Activated naive CD4-positive, alpha-beta T cell (primary cell): ENCODE measurements at places on chromosomes 13 and 19.
A peak's percentile ranks its signal among the peaks of the same experiment; 100 is the strongest.

DNA sequence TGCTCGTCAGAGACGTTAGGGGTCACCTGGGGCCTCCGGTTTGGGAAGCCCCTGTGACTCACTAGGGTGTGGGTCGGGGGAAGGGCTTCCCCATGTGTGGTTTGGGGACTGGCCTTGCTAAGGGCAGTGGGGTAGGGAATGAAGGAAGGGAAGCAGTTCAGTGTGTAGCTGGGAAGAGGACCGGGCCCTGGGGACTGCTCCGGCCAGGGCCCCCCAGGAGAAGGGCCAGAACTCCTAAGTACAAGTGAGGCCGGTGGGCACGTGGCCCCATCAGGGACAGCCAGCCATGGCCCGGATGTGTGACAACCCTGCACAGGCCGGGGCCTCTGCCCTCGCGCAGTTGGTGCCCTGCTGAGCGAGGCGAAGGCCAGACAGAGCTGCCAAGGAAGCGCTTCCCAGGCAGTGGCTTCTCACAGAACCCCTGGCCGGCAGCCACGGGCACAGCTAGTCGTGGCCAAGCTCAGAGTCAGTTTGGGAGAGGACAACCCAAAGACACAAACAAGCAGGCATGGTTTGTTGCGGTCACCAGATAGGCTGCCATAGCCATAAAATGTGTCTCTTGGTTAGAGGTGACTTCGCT is 25.7 kb downstream of the TEX29 start:
- no peak for DNase-seq

GRCh38 chr13:36445891-36446351 is 13.6 kb downstream of the CCNA1 start:
- no peak for DNase-seq

- no peak for DNase-seq
Measured at GRCh38 chr19:54532528-54532927, 29.9 kb downstream of the LAIR2 start.

GRCh38 chr13:81929988-81930387 is 1589.1 kb upstream of the SPRY2 start:
- DNase-seq: no peak

GRCh38 chr13:32035716-32036115 is 4.1 kb downstream of the FRY start:
- no peak for DNase-seq

DNA sequence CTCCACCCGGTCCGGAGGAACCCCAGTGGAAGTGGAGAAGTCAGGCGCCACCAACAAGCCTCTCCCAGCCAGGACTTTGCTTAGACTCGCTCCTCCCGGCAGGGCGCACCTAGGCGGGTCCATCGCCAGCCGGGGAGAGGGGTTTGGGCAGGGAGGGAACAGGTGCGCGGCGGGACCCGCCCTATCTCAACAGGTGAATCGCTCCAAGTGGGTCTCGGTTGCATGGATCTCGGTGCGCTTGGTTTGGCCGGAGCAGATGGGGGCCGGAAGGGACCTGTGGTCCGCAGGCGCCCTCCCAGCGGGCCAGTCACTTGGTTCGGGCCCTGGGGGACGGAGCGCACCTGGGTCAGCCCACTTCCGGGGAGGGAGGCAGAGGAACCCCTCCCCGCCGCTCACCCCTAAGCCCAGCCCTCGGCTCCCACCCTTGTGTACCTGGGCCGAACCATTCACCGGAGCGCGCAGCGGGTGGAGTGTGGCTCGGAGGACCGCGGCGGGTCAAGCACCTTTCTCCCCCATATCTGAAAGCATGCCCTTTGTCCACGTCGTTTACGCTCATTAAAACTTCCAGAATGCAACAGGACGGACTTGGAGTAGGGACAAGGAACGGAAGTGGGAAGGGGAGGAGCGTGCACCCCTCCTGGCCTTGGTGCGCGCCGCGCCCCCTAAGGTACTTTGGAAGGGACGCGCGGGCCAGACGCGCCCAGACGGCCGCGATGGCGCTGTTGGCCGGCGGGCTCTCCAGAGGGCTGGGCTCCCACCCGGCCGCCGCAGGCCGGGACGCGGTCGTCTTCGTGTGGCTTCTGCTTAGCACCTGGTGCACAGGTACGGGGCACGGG is at the start of gene LSR:
LSR (plus strand) TSS at position 693 of the 836 bp plus-strand sequence; CDS start at position 714, 21 bp downstream.
- peak; percentile 61 for DNase-seq

- DNase-seq: no peak
Measured at GRCh38 chr19:30549151-30549550, 177.0 kb downstream of the ZNF536 start.

DNA sequence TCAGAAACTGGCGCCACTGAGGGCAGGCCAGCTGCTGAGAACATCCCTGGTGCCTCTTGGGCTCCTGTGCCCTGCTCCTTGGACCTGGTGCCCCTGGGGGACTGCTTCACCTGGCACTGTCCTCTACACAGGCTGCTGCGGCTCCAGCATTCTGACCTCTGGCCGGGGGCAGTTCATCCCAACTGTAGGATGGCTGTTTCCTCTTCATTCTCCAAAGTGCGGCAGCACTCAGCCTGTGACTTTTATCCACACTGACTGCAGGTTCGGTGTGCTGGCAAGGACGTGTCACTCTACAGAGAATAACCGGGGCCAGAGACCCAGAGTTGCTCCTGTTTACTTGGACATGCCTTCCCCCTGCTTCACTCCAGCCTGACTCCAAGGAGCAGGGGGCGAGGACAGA is 7.6 kb upstream of the ANKRD10 start:
- DNase-seq: no peak

- DNase-seq: no peak
Measured at GRCh38 chr19:48292798-48293197, 22.9 kb downstream of the ZNF114 start.

GRCh38 chr19:20964798-20965197 is 41.7 kb downstream of the ZNF85 start:
- DNase-seq: no peak

- no peak for DNase-seq
Measured at GRCh38 chr19:6997679-6998445, 23.4 kb downstream of the MBD3L2B start.

- no peak for DNase-seq
Measured at GRCh38 chr19:49347835-49348234, 12.6 kb downstream of the CD37 start.

- no peak for DNase-seq
Measured at GRCh38 chr19:15426485-15427349, 7.9 kb upstream of the AKAP8L start.

GRCh38 chr19:31963746-31964145 is 381.7 kb upstream of the ZNF507 start:
- DNase-seq: no peak

DNA sequence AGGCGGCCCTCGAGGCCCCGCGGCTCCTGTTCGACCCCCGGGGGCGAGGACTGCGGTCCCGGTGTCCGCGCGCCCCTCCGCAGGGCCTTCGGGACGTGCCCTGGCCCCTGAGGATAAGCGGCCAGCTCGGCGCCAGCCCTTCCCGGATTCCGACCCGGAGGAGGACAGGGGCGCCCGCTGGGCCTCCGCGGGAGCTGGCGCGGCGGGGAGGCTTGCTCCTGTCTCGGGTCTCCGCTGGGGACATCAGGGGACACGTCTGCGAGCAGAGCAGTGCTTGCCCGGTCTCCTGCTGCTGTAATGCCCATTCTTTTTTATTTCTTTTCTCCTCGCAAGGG is 829 bp downstream of the B3GLCT start:
- peak; percentile 15 for DNase-seq

DNA sequence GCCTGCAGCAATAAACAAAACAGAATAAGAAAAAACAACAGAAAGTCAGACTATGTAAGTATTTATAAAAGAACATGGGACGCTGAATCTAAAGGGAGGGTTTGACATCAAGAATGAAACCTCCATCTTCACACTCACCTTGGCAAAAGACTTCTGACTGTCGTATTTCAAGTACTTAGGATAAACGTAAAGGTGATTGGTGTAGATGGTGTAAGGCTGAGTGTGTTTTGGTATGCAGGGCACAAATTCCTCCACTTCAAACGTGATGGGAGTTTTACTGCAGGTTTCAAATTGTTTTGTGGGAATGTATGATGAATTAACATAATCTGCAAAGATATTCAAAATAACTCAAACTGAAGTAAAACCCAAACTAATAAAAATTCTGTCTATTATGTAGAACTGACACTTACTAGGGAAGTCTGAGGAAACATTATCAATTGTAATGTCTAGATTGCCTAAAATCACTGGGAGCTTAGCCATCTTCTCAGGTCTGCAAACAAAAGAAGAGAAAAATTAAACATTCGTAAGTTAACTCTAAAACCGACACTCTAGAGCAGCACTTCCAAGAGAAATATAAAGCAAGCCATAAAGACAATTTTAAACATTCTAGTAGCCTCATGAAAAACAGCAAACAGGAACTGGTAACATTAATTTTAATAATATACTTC is 89.5 kb downstream of the DOCK9 start:
- no peak for DNase-seq

- DNase-seq: no peak
Measured at GRCh38 chr13:101942535-101943157, 459.2 kb downstream of the FGF14 start.

- no peak for DNase-seq
Measured at GRCh38 chr13:97567510-97568243, 133.7 kb downstream of the RAP2A start.

DNA sequence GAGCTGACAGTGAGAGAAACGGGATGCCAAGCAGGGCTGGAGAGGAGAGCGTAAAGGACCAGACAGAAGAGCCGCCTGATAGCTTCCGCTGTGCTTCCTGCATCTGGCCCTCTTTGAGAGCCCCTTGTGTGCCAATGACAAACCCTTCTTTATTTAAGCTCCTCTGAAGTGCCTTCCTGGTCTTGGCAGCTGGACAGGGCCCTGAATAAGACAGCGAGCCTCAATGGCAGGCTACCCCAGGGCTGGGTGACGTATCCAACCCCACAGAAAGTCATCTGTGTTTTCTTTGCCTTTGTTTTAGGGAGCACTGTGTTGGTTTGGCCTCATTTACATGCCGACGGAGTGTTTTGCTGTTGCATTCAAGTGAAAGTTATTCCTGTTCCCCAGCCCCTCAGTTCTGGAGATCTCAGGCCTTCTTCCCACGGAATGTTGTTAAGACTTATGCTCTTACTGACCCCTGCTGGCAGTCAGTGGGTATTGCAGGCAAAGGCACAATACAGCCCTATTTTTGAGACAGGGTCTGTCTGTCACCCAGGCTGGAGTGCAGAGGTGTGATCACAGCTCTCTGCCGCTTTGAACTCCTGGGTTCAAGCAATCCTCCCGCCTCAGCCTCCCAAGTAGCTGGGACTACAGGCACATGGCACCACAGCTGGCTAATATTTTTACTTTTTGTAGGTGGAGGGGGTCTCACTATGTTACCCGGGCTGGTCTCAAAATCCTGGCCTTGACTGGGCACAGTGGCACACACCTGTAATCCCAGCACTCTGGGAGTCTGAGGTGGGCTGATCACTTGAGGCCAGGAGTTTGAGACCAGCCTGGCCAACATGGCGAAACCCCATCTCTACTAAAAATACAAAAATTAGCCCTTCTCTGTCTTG is 16.8 kb downstream of the CCL25 start:
- no peak for DNase-seq

DNA sequence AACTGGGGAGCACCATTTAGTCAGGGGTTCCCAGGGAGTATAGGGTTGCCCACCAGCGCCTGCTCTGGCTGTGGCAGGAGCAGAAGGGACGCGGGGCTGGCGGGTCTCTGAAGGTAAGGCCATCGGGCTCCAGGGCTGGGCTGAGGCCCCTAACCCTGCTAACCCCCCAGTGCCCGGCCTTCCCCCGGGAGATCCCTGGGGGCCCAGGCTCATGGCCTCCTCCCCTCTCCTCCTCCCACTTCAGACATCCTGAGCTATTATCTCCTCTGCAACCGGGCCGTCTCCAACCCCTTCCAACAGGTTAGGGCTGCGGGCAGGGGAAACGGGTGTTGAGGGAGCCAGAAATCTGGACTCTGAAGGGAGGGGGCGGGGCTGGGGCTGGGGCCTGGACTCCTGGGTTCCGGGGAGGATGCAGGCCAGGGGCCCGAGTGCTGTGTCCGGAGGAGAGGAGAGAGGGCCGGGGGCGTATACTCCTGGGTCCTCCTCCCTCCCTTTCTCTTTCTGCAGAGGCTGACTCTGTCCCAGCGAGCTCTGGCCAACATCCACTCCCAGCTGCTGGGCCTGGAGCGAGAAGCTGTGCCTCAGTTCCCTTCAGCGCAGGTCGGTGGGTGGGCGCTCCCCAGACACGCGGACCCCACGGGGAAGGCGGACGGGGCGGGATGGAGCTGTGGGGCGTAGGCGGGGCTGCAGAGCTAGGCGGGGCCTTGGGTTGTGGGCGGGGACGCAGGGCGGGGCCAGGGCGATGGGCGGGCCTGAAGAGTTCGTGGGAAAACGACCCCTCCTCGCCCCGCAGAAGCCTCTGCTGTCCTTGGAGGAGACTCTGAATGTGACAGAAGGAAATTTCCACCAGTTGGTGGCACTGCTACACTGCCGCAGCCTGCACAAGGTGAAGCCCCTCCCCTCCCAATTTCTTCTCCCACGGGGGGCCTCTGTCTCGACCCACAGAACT is 15.3 kb downstream of the TTYH1 start:
- no peak for DNase-seq

DNA sequence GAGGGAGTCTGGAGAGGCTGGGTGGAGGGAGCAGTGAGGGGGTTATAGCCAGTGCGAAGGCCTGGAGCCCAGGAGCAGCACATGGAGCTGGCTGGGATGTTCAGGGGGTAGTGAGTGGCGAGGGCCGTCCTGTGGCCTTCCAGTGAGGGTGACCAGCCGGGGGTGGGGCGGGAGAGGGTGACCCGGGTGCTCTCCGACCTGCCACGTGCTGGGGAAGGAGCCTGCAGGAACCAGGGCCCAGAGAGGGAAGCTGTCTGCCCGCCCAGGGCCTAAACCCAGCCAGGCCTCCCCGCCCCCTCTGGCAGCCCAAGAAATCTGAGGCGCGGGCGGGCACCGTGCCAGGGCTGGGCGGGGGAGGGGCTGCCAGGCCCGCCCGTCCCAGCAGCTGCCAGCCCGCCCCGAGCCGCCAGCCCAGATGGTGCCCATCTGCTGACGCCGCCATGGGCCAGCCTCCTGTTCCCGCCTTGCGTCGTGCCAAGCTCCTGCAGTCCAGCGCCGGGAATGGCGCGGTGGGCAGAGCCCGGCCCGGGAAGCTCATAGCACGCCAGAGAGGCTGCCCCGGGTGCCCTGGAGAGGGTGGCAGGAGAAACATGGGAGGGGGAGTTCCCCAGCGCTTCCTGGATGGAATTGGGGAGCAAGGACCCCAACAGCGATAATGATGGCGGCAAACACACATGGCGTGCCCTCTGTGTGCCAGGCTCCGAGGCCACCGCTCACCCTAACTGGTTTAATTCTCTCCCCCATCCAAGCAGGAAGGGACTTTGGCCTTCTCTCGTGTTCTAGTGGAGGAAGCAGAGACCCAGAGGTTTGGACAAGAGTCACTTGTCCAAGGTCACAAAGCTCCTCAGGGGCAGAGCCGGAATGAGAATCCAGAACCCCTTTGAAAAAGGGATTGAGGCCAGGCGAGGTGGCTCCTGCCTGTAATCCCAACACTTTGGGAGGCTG is 21.5 kb downstream of the NFIC start:
- no peak for DNase-seq
